ENCODE measurements at places on chromosomes 4 and X.

GRCh38 chrX:825991-826390 is 195.4 kb downstream of the SHOX start:
- no peak for DNase-seq

DNA sequence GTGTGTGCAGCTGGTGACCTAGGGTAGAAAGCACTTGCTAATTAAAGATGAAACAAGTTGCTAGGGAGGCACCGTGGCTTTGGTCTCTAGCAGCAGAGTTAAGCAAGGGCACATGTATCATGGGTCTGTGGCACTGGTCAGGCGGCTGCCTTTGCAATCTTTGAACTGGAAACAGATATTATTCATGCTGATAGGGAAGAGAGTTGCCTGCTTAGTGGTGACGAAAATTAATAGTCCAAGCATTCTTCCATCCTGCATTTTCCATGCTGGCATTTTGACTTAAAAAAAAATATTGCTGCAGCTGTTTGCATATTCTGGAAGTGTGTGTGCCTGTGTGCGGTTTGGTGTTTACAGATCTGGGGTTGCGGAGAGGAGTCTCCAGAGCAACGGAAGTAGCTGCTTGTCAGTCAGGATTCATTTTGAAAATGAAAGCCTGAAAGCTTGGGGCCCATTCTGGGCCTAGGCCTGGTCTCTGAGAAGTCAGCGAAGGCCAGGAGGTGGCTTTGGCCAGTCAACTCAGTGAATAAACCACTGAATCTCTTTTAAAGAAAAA is 2.3 kb upstream of the SOWAHD start:
- no peak for DNase-seq

DNA sequence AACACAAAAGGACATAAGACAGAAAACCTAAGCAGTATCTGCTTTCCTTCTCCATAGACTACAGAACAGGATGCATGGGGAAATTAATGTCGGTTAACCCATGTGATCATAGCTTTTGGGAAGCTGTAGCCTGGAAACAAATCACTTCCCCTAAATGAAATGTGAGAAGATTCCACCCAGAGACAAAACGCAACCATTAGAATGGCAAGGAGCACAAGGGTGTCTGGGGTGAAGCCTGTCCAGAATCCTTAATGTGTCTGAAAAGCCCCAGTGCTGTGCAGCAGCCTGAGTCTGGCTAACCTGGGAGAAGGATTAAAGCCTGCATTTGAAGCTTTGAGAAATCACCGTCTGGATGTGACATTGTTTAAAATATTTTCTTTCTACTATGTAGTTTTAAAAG is 213.3 kb downstream of the ANKRD50 start:
- no peak for DNase-seq

DNA sequence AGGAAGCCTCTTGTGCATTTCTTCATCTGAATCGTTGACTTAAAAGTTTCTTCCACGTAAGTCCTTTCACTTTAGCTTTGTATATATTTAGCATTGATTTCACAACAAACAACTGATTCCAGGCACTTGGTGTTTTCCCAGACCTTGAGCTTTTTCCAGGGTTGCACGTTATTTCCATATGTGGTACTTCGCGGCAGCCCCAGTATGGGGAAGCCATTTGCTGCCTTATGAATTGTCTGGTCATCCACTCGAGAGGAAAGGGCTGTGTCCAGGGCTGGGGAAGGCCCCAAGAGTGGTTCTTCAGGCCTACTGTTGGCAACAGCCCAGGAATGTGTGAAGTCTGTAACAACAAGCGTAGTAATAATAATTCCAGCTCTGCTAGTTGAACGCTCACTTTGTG is 2.8 kb upstream of the TLR8 start:
- no peak for DNase-seq

DNA sequence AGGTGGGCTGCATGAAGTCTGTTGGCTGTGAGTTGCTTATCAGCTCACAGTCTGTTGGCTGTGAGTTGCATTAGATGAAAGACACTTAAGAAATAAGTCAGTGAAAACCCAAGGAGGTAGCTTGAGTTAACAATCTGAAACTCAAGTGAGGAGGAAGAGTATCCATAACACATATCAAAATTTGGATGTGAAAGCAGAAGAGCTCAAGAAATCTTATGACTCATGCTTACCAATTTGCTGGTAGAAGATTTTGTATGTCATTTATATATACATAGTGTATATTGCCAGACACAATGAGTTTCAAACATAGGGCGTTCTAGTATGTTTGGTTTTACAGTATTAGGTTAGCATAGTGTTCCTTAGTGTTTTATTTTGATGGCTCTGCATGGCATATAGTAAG is 107.4 kb downstream of the DDIT4L start:
- DNase-seq: no peak

DNA sequence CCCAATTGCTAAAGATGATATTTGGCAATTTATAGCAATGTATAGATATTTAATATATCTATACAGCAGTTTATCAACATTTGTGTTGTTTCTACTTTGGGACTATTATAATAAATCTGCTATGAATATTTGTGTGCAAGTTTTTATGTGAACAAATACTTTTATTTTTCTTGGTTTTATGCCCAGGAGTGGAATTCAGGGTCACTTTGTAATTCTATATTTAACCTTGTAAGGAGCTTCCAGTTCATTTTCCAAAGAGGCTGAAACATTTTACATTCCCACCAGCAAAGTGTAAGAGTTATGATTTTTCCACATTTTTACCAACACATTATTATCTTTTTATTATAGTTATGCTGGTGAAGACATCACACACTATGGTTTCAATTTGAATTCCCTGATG is 801.3 kb downstream of the PCDH18 start:
- no peak for DNase-seq

GRCh38 chr4:173009129-173009823 is 159.3 kb upstream of the GALNT7 start:
- DNase-seq: no peak

GRCh38 chr4:175767150-175767549 is 44.9 kb downstream of the GPM6A start:
- DNase-seq: no peak

Data from retinal pigment epithelial cell (primary cell).